ENCODE measurements at places on chromosomes 7 and 10.

GRCh38 chr7:98148607-98149006 lies 41.9 kb downstream of the LMTK2 start:
- no peak for DNase-seq

DNA sequence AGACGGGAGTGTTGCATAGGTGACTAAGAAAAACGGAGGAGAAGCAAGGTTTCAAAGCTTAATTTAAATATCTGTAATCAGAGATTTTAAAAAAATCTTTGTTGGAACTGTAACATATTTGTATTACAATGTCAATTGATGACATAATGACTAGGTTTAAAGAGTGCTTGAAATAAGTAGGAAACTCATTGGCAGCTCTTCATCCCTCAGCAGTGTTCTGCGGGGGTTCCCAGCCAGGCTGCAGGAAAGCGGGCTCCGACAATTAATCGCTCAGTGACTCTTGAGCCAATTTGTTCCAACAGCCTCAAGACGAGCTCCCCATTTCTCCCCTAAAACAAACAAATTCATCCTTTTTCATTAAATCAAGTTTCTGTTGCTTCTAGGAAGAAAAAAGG lies 22.6 kb downstream of the CPXM2 start:
- no peak for DNase-seq

- peak; percentile 42 for DNase-seq
Measured at GRCh38 chr7:70856901-70857630, 274.9 kb upstream of the GALNT17 start.

- DNase-seq: no peak
Measured at GRCh38 chr7:158491094-158491493, 96.5 kb downstream of the PTPRN2 start.

- DNase-seq: peak; percentile 58
Measured at GRCh38 chr10:32939296-32940111, 18.5 kb downstream of the ITGB1 start.

DNA sequence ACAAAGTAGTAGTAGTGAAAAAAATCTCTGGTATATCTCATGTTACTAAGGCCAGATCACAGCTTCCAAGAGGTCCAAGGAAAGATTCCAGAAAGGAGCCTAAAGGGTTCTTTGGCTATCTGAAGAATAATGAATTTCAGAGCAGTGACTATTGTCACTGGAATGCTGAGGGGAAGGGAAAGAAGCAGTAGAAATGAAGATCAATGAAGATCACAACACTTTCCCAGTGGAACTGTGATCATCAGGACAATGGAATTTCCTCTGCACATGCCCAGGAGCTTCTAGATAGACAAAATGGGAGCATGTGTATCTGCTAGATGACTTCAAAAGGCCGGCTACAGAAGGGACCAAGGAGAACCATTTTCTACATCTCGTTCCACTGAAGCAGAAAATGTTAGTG lies 219.5 kb upstream of the PHYHIPL start:
- DNase-seq: peak; percentile 75

DNA sequence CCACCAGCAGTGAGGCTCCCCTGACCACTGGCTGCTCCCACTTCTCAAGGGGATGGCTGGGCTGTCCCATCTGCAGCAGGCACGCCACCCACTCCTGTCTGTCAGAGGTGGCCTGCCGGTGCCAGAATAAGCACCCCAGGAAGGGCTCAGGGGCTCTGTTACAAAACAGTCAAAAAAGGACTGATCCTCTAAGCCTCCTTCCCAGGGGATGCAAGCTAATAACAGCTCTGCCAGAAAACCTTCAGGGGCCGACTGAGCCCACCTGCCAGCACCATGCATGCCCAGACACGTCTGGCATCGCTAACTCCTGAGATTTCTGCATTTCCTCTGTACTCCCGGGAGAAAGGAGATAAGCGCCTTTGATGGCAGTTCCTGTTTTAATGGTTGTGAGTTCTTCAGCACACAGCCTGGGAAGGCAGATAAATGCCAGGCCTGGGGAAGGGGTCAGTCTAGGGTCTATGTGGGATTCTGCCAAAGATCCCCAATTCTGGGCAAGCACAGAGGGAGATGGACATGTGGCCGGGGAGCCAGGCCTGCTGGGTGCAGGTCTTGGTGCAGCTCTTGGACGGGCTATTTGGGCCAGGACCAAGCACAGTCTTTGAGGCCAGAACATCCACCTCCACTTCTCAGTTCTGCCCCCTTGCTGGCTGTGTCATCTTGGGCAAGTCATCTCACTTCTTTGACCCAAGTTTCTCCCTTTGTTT lies 128.4 kb downstream of the ARHGAP22 start:
- no peak for DNase-seq

- DNase-seq: no peak
Measured at GRCh38 chr7:27095050-27095896, 527 bp downstream of the HOXA1 start.

GRCh38 chr7:81583882-81584533 lies 185.8 kb downstream of the HGF start:
- peak; percentile 31 for DNase-seq

GRCh38 chr10:68597407-68597806 lies 37.3 kb downstream of the TET1 start:
- no peak for DNase-seq

- peak; percentile 74 for DNase-seq
Measured at GRCh38 chr10:47262606-47263533, 37.1 kb upstream of the GDF10 start.

- DNase-seq: no peak
Measured at GRCh38 chr10:95600158-95600557, 39.0 kb upstream of the SORBS1 start.

Data from EH (cell line).